Spleen (tissue), 13 donors: ENCODE measurements at places on chromosomes 2 and 18. TPM values are rescaled to one million over a fixed set of nuclear protein-coding genes. Genes with fewer than 3 reads are reported as not detected.

The RAX gene
- polyA plus RNA-seq = not detected

The DUSP19 gene
- polyA plus RNA-seq = 0.88 TPM

DNA sequence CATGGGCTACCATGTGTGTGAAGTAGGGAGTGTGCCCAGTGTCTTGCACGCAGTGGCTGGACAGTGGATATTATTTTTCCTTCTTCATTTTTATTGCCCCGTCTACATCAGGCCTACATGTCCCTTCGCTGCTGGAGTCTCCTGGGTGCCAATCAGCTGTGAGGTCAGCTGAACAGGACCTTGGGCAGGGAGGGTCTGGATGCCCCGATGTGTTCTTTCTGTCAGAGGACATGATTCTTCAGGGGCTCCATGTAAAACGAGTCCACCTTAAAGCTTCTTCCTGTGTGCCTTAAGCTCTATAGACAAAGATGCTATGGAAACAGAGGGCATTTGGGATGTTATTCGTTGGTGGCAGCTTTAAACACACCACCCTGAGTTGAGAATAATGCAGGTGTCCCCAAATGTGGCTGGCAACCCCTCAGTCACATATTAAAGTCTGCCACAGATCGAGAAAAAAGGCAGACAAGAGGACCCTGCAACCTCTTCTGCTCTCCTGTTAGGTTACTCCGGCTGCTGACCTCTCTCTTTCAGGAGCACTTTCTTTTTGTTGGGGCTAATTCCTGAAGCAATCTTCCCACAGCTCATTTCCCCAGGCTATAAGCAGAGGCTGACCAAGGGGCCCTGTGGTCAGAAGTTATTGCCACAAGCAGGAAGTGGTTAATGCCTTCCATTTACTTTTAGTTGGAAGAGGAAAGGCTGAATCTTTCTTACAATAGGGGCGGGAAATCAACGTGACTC, 20.0 kb downstream of the GREB1 start:
- H3K27me3 ChIP-seq = peaks cover 20% of the 10 kb centered on the region
- H3K36me3 ChIP-seq = no peaks in the 10 kb centered on the region
- H3K27ac ChIP-seq = no peak overlapping the region
- no peak overlapping the region for H3K4me3 ChIP-seq

- no peak overlapping the region for H3K4me3 ChIP-seq
- H3K4me1 ChIP-seq = no peaks in the 10 kb centered on the region
- no peaks in the 10 kb centered on the region for H3K36me3 ChIP-seq
- H3K27ac ChIP-seq = no peak overlapping the region
- no peak for DNase-seq
Measured at GRCh38 chr2:48397846-48398245, 132.1 kb upstream of the STON1 start.

DNA sequence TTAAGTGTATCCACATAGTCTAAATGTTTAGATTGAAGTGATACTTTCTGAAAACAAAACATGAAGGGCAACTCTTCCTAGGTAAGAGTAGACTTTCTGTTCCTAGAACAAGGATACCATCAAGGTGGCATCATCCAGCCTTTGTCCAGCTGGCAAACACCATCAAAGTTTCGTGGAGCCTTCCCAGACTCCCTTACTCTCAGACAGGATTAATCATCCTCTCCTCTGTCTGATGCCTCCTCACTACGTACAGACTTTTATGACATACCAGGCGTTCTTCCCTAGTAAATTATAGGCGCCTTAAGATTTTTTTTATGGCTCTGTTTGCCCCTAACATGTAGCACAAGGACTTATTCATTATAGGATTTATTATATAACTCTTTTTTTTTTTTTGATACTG, 29.4 kb upstream of the ASNSD1 start:
- no peaks in the 10 kb centered on the region for H3K27me3 ChIP-seq
- DNase-seq = no peak
- H3K27ac ChIP-seq = no peak overlapping the region
- H3K36me3 ChIP-seq = no peaks in the 10 kb centered on the region

The B3GNT7 gene
- 1.4 TPM for polyA plus RNA-seq
